Neuronal stem cell (in vitro differentiated cells): ENCODE measurements at places on chromosomes 4 and X.

DNA sequence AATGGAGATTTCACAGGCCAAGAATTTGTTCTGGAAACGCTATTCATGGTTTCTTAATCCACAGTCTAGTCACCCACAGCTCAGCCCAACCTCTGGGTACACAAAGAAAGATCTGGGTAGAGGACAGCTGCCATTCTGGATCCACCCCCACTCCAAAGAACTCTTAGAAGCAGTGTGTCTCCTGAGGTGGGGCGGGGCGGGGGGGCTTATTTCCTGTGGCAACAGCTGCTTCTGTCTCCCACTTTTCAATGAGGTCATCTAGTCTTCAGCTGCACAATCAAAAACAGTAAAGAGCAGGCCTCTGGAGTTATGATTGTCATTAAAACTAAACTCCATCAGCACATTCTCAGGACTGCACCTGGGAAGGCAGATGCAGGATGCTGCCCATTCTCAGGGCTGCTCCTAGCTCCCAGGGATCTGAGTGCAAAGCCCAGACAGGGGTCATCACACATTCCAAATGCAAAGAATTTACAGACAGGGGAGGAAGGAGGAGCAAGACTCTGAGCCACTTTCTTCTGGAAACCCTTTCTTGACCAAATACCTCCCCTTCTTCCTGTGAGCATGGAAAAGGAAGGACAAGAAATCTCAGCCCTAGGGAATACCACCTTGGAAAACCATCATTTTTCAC, 207.3 kb downstream of the HS6ST2 start:
- no peaks in the 10 kb centered on the region for H3K27me3 ChIP-seq
- H3K4me1 ChIP-seq, result no peaks in the 10 kb centered on the region
- H3K27ac ChIP-seq, result no peak overlapping the region
- no peaks in the 10 kb centered on the region for H3K36me3 ChIP-seq

- DNase-seq, result no peak
- peaks cover 3% of the 10 kb centered on the region for H3K4me1 ChIP-seq
- H3K27ac ChIP-seq, result no peak overlapping the region
- no peaks in the 10 kb centered on the region for H3K27me3 ChIP-seq
- H3K36me3 ChIP-seq, result no peaks in the 10 kb centered on the region
Measured at GRCh38 chr4:38310446-38311043, 350.3 kb downstream of the PTTG2 start.

DNA sequence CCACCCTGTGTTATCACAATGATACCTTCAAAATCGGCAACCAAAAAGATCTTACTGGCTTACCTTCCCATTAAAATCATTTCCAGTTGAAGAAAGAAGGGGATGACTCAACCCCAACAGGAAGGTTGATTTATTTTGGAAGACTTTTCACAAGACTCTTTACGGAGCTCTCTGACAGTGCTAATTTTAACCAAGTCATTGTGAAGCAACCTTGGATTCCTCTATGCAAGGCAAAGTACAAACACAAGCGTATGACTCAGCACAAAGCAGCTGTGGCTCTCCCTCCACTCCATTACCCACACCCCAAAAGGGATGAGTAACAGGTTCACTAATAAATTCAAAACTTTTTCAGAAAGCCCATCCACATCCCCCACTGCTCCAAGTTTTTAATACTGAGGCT, 213.8 kb upstream of the FGF13 start:
- no peaks in the 10 kb centered on the region for H3K27me3 ChIP-seq
- H3K27ac ChIP-seq, result no peak overlapping the region
- no peaks in the 10 kb centered on the region for H3K36me3 ChIP-seq
- peaks cover 5% of the 10 kb centered on the region for H3K4me1 ChIP-seq

- H3K4me3 ChIP-seq, result no peak overlapping the region
- DNase-seq, result no peak
- H3K36me3 ChIP-seq, result no peaks in the 10 kb centered on the region
- no peak overlapping the region for H3K27ac ChIP-seq
- peaks cover 4% of the 10 kb centered on the region for H3K4me1 ChIP-seq
Measured at GRCh38 chrX:69015564-69016292, 149.5 kb downstream of the PJA1 start.

- H3K27ac ChIP-seq, result no peak overlapping the region
- H3K4me1 ChIP-seq, result no peaks in the 10 kb centered on the region
- H3K4me3 ChIP-seq, result no peak overlapping the region
- DNase-seq, result no peak
- H3K27me3 ChIP-seq, result no peaks in the 10 kb centered on the region
Measured at GRCh38 chr4:137417676-137418075, 114.6 kb downstream of the PCDH18 start.

DNA sequence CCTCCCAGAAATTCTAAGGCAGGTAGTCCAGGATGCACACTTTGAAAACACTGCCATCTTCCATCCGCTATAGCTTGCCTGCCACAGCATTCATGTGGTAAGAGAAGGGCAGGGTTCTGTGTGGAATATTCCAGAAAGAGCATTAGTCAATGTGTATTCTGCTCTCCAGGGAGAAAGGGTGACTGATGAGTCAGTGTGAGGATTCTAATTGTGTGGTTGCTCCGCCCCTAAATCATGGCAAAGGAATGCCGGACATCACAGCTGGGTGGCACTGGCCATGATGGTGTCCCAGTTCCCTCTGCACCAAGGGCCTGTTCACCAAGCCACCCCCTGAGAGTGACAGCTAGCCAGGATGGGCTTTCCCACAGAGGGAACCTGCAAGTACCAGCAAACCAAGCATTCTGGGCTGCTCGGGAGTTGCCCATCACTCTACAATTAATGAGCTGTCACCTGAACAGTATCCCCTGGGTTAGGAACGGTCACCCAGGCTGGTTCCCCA, 9.5 kb downstream of the IDS start:
- no peaks in the 10 kb centered on the region for H3K4me1 ChIP-seq
- H3K27ac ChIP-seq, result no peak overlapping the region
- H3K36me3 ChIP-seq, result peaks cover 41% of the 10 kb centered on the region

- no peak overlapping the region for H3K4me3 ChIP-seq
- H3K36me3 ChIP-seq, result no peaks in the 10 kb centered on the region
- H3K27ac ChIP-seq, result no peak overlapping the region
- no peaks in the 10 kb centered on the region for H3K4me1 ChIP-seq
- H3K27me3 ChIP-seq, result no peaks in the 10 kb centered on the region
Measured at GRCh38 chr4:14621731-14622463, 380.4 kb upstream of the CPEB2 start.

GRCh38 chrX:136261321-136261720, 10.1 kb upstream of the MAP7D3 start:
- peaks cover 24% of the 10 kb centered on the region for H3K27me3 ChIP-seq
- no peak overlapping the region for H3K27ac ChIP-seq
- no peaks in the 10 kb centered on the region for H3K36me3 ChIP-seq
- no peak for DNase-seq
- H3K4me3 ChIP-seq, result no peak overlapping the region
- no peaks in the 10 kb centered on the region for H3K4me1 ChIP-seq
